T-helper 1 cell (primary cell): ENCODE measurements at places on chromosomes 12 and 14.

DNA sequence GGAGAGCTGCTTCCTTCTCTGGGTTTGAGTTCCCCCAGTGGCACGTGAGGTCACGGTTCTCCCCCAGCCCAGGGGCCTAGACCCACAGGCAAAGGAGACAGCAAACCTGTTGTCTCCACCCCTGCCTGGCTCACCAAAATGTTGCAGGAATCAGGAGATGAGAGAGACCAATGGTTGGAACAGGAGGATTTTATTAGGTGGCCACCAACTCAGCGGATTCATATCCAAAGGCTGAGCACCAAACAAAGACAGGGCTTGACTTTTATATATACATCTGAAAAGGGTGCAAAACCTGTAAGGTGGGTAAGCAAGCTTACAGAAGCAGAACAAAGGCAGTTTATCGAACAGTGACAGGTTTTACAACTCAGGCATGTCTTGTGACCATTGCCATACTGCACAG lies 9.2 kb upstream of the ADAM21 start:
- DNase-seq, result no peak

DNA sequence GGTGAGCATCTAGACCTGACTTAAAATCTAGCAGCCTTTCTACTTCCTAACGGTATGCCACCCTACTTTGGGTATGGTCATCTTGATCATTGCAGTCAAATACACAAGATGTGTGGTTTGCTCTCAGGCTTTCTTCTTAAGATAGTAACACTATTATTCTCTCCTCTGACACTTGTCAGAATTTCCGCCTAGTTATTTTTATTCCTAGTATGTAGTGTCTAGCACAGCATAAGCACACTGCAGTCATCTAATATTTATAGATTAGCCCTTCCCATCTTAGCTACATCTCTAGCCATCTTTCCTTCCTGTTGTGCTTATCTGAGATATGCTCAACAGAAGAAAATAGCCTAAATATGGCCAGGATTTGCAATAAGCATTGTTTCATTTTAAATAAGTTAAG lies 180.1 kb downstream of the C12orf50 start:
- no peak for DNase-seq

DNA sequence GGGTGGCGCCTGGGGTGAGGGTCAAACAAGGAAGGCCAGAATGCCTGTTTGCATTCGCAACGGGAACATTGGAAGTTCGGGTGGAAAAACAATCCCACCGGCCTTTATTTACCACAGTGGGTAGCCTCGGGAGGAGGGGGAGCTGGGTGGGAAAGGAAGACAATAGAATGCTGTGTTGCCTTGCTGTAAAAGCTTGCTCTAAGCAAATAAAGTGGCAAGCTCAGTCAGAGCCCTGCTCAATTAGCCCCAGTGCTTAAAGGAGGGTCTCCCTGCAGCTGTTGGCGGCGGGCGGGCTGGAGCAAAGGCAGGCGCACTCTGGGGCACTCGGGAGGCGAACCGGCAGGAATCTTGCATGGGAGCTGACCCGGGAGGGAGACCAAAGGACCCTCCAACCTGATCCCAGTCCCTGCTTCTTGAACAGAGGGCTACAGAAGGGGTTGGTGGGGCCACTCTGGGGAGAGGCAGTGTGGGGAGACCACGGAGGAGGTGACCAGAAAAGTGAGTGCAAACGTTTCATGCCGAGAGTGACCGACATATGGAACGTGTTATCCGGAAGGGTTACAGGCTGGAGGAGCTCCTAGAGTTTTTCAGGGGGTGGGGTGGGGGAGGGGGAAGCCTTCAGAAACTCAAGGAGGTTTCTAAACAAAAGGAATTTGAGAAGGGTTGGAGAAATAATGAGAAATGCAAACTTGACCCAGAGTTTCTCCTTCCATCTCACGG lies 48.5 kb downstream of the NTF3 start:
- DNase-seq, result no peak

- no peak for DNase-seq
Measured at GRCh38 chr14:97641827-97642226, 844.6 kb downstream of the VRK1 start.

DNA sequence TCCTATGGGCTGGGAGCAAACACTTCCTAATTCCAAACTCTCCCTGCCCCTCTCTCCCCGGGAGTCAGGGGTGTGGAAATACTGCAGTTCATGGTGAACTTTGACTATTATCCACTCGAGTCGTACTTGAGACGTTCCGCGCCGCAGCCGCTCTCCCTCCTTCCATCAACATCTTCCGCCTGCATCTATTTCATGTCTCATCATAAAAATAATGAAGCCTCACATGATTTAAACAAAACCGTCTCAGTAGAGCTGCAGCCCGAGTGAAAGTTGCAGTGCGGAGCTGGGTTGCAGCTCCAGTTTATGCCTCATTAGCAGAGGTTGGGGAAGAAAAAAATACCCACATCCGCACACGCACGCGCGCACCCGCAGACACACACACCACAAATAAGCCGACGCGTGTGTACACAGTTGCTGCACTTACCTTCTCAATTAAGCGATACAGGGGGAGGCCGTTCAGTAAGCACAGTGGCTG lies 283 bp downstream of the LMO3 start:
- DNase-seq, result no peak
